Activated CD8-positive, alpha-beta memory T cell treated with anti-CD3 and anti-CD28 coated beads, Interleukin-2, amount 10 ng/mL, durations not matched to agents 7 days and 5 days (primary cell): ENCODE measurements at places on chromosomes 13 and 19. TPM values are rescaled to one million over a fixed set of nuclear protein-coding genes. Genes with fewer than 3 reads are reported as not detected.

The GPR12 gene
- total RNA-seq, result not detected

The ADAMTS10 gene
- 1.2 TPM for total RNA-seq

The LILRB3 gene
- not detected for total RNA-seq

The MISP3 gene
- 1.4 TPM for total RNA-seq

The CCNA1 gene
- total RNA-seq, result 4.3 TPM

The RNF113B gene
- total RNA-seq, result not detected

The GAPDHS gene
- total RNA-seq, result not detected

The ZSCAN18 gene
- total RNA-seq, result 24.8 TPM

The RFXAP gene
- total RNA-seq, result 20.9 TPM

The ZNF382 gene
- 11.2 TPM for total RNA-seq

The FXYD7 gene
- total RNA-seq, result 1.1 TPM

The ZGLP1 gene
- total RNA-seq, result 0.93 TPM

The CPT1C gene
- 1.6 TPM for total RNA-seq

The ZNF112 gene
- total RNA-seq, result not detected

The ZNF66 gene
- total RNA-seq, result 18.4 TPM

The ABCC4 gene
- 6.4 TPM for total RNA-seq

The SERP2 gene
- not detected for total RNA-seq

The TMEM221 gene
- not detected for total RNA-seq

The MUC16 gene
- total RNA-seq, result 0.02 TPM

The TYROBP gene
- 0.96 TPM for total RNA-seq

The ERICH4 gene
- not detected for total RNA-seq

The PODNL1 gene
- total RNA-seq, result 0.29 TPM

The PPM1N gene
- total RNA-seq, result 4.3 TPM

The IGLON5 gene
- 0.18 TPM for total RNA-seq

The CEBPA gene
- total RNA-seq, result 0.23 TPM

The SSC5D gene
- total RNA-seq, result 0.79 TPM

The ICAM5 gene
- total RNA-seq, result 0.84 TPM
